Renal pelvis (tissue), 12 donors: ENCODE measurements at places on chromosomes 5 and 9.
A peak's percentile ranks its signal among the peaks of the same experiment; 100 is the strongest.

DNA sequence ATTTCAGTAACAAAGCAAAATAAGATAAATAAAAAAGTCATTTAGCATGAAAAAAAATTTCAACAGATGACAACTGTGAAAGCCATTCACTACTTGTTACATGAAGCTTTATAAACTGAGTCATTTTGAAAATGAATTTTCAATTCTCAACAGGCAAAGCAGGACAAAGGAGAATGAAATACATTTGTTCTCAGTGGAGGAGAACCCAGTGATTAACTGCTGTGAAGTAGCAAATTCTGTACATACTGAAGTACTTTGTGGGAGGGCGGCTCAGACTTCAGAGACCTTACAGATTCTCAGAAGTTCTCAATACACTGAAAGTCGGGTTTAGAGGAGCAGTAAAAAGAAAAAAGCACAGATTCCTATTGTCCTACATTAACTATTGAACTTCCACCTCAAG is 21.7 kb downstream of the SKIC3 start:
- DNase-seq, result no peak

DNA sequence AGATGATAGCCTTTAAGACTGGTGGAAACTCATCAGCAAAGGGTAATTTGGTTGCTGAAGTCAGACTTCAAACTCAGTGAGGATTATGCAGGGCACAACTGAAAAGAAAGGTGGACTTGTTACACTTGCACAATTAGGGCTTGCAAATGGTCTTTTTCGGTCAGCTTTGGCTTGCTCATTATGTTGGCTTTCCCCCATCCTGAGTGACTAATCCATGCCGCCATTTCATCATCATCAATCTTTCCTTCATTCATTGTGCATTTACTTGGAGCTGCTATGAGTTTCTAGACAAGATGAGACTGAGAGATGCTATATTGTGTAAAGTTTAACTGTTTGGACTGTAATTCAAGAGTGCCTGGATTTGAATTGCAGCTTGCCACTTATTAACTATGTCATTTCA is 134.8 kb upstream of the PPP1R2B start:
- no peak for DNase-seq

GRCh38 chr5:1073239-1074102 is 38.4 kb downstream of the SLC12A7 start:
- no peak for DNase-seq

DNA sequence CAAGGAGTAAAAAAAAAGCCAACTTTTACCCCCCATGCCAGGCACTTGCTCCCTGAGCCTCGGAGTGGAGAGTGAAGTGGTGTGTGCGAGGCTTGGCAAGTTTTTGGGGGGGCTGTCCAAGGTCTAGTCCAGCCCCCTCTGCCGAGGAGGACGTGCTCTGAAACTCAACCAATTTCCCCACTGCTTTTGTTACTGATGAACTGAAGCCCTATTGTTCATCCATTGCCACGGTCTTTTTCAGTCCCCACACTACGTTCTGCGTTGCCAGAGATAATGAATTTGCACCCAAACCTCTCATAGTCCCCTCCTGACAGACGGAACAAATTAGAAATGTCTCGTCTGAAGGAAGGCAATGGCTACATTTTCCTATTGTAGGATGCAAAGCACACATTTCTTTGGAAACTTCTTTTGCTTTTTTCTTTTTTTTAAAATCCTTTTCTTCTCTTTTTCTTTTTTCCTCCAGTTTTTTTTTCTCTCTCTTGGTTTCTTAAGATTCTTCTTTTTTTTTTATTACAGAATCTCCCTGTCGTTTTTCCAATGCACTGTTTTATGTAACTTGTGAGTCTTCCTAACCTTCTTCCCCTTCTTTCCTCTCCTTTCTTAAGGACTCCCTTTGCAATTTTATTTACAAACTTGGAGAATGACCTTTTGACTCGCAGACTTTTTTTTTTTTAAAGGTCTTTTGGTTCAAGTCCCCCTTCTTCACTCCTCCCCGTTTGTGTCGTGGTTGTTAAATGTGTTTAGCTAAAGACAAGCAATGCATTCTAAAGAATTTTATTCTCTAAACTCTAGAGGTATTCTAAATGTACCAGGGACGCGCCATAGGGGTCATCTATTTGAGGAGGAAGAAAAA is 209.5 kb downstream of the MEF2C start:
- no peak for DNase-seq

- no peak for DNase-seq
These were observed 2.2 kb downstream of the DCP2 start for GRCh38 chr5:112978836-112979235.

- no peak for DNase-seq
These were observed 41.4 kb upstream of the TIFAB start for GRCh38 chr5:135493406-135494180.

- DNase-seq, result no peak
These were observed 15.1 kb downstream of the WNK2 start for GRCh38 chr9:93198838-93199625.

GRCh38 chr5:167533814-167534795 is 757.3 kb upstream of the WWC1 start:
- DNase-seq, result no peak

DNA sequence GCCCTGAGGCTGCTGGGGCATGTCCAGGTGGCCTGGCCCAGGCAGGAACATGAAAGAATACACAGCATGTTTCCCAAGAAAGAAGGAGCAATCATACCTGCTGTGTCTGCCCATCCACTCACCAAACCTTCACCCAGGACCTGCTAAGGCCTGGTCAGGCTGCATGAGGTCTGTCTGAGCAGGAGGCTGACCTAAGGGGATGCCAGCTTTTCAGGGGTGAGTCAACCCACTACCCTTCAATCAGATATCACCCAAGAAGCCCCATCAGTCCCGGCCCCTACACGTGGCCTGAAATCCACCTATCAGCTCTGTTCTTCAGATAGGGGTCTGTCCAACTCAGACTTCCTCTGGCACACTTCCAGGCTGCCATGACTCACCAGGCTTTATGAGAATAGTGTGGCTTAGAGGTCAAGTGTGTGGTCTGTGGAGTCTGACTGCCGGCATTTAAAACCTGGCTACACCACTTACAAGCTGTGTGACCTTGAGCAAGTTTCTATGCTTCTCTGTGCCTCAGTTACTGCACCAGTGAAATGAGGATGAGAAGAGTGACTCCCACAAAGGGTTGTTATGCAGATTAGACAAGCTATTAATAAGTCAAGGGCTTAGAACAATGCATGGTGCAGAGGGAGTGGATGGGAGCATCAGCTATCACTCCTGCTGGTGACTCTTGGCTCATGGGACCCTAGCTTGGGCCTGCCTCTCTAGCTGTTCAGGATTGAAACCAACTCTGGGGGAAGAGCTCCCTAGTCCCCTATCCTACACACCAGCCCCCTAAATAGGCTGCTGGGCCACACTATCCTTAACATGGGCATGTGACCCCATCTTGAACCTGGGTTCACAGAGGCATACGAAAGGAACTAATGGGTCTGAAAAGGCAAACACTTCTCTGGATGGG is 130.3 kb downstream of the PAX5 start:
- DNase-seq, result no peak

DNA sequence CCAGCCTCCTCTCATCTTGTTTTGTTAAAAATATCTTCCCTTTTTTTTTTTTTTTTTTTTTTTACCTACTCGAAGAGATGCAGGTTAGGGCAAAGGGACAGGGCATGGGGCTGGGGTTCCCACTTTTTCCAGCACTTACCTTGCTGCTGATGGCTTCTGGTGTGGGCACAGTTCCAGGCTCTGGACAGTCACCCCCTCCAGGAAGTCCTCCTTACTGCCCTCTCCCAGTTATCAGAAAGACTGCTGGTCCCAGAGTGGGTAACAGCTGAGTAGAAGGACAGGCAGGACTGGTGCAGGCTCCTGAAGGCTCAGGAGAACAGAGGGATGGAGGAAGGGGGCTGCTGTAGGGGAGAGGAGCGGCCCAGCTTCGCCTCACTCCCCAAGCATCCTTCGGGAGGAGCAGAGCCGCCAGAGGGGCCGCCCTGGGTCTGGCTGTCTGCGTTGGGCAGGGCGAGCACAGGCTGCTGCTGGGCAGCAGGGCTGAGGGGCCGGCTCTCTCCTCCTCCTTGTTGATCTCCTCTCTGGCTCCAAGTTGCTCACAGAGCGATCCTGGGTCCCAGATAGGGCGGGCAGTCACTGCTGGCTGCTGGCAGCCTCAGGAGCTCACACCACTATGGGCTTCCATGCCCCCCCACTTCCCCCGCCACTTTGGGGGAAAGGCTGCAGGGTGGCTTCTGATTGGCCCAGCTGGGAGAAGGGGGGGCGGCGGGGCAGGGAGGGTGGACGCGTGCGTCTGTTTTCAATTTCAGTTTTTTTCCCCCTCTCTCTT is at the start of gene PDGFRB:
Gene PDGFRB (minus strand): TSS at position 588 of the 769 bp plus-strand sequence. CDS start 18,798 bp downstream, outside the sequence.
- peak; percentile 86 for DNase-seq

- DNase-seq, result peak; percentile 20
These were observed 15.3 kb downstream of the PROP1 start for GRCh38 chr5:177980743-177981151.

DNA sequence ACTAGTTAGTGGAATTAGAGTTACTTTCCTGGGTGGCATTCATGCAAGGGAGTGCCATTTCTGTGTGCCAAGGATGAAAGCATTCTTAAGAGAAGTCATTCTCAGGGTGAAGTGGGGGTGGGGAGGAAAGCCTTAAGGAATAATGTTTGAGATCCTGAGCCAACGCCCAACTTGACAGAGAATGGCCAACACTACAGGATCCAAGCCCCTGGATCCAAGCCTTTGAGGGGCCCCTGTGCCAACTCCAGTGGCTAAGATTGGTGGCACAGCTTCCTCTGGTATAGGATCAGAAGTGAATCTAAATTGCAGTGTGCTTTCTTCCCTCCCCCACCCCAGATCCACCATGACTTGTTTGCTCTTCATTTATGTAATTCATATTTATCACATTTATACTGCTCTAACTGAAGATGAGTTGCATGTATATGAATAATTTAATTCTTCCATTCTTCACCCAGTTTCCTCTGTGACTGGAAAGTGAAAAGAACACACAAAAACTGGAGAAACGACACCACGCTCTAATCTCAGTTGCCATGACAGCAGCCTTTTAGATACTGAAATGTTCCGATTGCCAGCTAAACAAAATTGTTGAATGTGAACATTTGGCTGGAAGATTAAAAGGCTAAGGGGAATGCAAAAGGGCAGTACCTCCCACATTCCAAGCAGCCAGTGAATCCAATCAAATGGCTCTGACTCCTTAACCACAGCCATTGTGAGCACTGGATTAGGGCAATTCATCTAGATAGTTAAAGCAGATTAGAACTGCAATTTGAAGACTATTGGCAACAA is 4.5 kb downstream of the ZNF608 start:
- peak; percentile 87 for DNase-seq

GRCh38 chr9:134871697-134872340 is 8.8 kb upstream of the FCN2 start:
- peak; percentile 70 for DNase-seq

GRCh38 chr5:112555691-112556090 is 136.6 kb upstream of the EPB41L4A start:
- DNase-seq, result no peak

DNA sequence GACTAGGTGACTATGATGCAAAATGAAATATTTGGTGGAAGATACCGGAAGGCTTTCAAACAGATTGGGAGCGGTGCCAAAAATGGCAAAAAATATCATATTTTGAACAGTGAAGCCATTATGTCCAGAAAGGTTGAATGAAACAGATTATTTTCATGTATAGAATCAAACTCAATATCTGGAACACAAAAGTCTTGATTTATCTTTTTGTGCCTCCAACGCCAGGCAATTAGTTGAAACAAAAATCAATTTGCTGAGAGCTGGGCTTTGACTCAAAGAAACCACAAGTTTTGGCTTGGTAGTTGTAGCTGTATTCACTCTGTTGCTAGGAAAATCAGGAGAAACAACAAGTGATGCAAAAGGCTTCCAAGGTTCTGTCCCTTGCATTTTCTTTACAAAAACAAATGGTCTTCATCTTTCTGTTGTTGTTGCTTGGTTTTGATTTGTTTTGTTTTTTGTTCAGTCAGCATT is 421.7 kb upstream of the TYRP1 start:
- DNase-seq, result peak; percentile 55

DNA sequence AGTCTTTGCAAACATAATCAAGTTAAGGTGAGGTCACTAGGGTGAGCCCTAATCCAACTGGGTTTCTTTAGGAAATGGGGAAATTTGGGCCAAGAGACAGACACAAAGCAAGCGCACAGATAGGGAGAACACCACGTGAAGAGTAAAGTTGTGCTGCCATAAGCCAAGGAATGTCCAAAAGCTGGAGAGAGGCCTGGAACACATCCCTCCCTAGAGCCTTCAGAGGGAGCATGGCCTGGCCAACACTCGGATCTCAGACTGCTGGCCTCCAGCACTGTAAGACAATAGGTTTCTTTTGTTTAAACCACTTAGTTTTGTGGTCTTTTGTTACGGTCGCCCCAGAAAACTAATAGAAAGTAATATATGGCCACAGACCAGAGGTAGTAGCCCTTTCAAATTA is 8.1 kb upstream of the ROR2 start:
- DNase-seq, result no peak

GRCh38 chr9:105146677-105147076 is 97.8 kb upstream of the SLC44A1 start:
- DNase-seq, result no peak

DNA sequence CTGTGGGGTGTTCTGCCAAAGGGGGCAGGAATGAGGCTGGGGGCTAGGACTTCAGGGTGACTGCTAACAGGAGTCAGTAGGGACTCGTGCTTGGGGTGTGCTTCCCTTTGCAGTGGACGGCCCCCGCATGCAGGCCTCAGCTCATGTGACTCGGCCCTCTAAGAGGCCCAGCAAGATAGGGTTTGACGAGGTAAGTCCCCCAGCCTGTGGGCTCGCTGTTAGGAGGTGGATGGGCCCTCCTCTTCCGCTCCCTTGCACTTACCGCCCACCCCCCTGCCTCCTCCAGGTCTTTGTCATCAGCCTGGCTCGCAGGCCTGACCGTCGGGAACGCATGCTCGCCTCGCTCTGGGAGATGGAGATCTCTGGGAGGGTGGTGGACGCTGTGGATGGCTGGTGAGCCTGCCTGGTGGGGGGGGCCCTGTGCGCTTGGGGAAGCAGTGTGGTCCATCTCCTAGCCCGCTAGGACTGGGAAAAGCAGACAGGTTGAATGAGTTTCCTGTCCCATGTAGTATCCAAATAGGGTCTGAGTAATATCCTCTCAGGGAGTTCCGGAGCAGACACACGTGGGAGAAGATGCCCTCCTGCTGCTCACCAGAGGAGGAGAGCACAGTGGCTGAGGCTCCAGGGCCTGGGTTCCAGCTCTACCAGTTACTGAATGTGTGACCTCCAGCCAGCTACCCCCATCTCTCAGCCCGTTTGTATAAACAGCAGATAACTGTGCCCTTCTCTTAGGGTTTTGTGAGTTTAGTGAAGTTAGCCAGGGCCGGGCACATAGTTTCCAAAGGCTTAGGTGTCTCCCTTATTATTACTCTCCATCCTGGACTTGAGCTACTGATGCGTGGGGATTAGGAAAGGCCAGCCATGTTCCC is 8.2 kb downstream of the CERCAM start:
- DNase-seq, result no peak

DNA sequence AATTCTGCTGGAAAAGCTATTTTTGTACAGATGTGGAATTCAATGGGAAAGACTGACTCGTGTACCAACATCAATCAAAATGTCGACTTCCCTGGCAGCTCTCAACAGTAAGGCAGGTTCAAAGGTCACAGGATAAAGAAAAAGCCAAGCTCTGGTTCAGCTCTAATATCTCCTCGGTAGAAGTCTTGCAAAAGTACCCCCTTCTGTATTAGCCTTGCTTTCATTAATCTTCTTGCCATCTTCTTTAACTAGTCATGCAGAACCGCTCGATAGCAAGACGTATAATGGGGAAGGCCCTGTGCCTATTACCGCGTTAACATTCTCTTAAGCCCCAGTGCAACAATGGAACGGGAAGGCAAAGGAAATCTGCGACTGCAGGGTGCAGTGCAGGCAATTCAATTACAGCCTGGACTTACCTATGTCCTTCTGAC is 201.2 kb downstream of the GAPVD1 start:
- DNase-seq, result no peak
